ENCODE measurements at places on chromosomes 16 and 17. TPM values are rescaled to one million over a fixed set of nuclear protein-coding genes. Genes with fewer than 3 reads are reported as not detected.

The NPIPA3 gene
- total RNA-seq: 1.8 TPM

- DNase-seq: no peak
These were observed 26.8 kb downstream of the SLC25A10 start for GRCh38 chr17:81738801-81739393.

DNA sequence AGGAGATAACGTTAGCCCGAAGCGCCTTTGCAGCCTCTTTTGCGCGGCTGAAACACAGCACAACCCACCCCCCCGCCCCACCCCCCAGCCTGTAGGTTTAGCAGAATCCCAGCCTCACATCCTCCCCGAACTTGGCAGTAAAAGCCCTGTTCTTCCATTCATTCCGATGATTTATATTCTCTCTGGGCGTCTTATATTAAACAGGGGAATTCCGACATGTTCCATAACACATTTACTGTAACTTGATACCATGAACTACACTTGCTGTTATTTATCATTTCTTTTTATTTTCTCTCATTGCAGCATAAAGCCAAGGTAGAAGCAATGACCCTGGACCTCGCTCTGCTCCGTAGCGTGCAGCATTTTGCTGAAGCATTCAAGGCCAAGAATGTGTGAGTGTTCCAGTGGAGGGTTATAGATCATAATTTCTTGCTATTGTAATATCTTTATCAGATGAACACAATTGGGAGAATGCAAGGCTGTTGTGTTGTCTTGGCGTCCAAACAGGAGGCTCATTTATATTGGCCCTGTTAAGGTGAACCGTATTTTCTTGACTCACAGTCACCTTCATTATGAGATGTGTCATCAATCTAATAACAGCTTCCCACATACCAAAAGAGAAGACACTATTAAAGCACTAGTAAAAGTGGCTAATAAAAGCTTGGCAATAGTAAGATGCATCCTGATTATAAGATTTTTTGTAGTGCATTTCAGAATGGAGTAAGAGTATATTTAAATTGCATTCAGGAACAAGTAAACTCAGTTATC is 287.3 kb downstream of the WWOX start:
- no peak for DNase-seq

DNA sequence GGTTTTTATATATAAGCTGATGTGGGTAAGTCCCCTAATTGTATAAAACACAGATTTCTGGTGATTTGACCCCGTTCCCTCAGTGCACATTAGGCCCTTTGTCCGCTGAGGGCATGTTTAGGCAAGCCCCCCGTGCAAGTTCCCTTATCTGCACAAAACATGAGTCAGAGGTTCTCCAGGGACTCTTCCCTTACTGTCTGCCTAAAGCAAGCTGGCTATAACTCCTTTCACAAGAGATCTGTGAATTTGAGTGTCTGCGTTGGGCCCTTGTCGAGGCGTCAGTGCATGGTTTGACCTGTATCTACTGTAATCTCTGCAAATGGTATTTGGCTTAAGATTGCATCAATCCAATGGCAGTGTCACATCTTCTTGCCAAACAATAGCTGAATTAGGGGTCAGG is 712.8 kb downstream of the CDH8 start:
- no peak for DNase-seq

DNA sequence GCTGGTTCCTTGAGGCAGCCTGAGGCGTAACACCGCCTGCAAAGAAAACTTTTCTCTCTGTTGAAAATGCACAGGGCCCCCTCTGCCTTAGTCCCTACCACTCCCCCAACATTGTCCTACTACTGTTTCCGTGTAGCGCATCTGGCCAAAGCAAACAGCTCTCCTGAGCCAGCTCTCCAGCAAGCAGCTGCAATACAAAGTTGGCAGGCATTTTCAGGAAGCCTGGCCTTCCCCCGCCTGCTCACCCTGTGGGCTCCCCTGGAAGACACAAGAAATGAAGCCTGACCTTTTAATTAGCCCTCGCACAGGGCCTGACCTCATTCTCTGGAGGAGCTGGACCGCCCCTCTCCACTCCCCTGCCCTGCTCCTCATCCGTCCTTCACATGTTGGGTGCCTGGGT is 66.7 kb downstream of the SOX9 start:
- DNase-seq: no peak

DNA sequence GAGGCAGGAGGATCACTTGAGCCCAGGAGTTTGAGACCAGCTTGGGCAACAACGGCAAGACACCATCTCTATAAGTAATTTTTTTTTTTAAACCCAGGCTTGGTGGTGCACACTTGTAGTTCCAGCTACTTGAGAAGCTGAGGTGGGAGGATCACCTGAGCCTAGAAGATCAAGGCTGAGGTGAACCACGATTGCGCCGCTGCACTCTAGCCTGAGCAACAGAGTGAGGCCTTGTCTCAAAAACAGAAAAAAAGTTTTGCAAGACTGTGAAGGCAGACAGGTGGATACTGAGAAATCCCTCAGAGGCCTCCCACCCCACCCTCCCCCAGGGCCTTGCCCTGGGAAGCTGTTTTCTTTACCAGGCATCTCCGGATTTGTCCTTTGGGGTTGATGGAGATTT is 125.4 kb downstream of the MGAT5B start:
- no peak for DNase-seq

The LRRC46 gene
- total RNA-seq: 0.43 TPM

DNA sequence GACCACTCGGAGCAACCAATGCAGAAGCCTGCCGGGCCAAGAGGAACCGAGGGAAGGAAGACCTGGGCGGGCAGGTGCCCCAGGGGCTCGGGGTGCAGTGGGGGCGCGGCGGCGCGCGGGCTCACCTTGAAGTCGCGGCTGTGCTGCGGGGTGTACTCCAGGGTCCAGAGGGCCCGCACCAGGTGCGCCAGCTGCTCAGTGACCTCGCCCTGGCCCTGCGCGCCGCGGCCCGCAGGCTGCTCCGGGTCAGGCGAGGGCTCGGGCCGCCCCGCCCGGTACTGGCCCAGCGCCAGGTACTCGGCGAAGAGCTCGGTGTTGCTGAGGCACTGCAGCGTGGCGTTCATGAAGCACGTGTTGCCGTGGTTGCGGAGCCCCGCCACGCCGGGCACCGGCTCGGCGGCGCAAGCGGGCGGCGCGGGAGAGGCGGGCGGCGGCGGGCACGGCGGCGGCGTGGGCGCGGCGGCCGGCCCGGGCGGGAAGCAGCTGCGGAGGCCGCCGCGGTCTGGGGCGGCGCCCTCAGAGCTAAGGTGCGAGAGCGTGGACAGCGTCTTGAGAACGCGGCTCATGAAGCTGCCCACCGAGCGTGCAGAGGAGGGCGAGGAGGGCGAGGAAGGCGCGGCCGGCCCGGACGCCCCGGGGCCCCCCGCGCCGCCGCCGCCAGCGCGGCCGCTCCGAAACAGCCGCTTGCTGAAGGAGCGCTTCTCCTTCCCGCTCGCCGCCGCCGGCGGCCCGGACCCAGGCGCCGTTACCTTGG is 562 bp downstream of the USP31 start:
- peak; percentile 69 for DNase-seq

The PPP1R27 gene
- not detected for total RNA-seq
